ENCODE measurements at places on chromosomes 13 and 19.

- DNase-seq: no peak
These were observed 284.6 kb downstream of the DNAJC15 start for GRCh38 chr13:43307921-43308433.

- no peak for DNase-seq
These were observed 368.5 kb downstream of the FGF14 start for GRCh38 chr13:102033386-102033785.

DNA sequence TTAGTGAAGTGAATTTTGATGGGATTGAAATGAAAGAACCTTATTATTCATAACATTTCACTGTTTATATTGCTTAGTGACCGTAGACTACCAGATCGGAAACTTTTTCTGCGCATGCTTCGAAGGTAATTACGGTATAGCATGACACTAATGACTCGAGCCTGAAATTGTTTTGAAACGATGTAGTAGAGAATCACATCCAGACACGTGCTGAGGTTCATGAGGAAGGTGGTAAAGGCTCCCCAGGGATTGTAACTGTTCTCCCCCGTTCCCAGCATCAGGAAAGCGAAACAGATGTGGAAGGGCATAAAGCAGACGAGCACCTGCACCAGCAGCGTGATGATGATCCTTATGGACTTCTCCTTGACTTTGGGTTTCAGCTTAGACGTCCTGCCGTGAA is 3.3 kb downstream of the GPR18 start:
- no peak for DNase-seq

- DNase-seq: no peak
These were observed 138.8 kb upstream of the VSTM2B start for GRCh38 chr19:29386970-29387369.

DNA sequence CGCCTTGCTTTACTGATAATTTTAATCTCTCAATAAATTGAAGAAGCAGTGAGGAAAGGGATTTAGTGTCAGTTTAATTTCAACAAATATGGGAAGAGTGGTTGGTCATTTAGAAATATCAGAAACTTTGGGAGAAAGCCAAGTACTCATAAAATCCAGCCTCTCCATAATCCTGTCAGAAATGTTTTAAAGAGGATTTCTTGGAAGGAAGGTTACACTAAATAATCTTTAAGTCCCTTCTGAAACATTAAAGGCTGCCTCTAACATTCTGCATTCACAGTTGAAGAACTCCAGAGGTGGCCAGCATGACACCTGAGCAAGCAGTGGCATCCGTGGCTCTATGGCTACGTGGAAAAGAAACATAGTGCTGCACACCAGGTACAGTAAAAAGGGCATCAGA is 378.5 kb downstream of the ENOX1 start:
- DNase-seq: no peak

GRCh38 chr13:25678398-25678797 is 306.6 kb downstream of the ATP8A2 start:
- no peak for DNase-seq

- no peak for DNase-seq
These were observed 29.9 kb upstream of the MUC16 start for GRCh38 chr19:9040131-9040530.

GRCh38 chr13:71621174-71622124 is 245.6 kb downstream of the DACH1 start:
- DNase-seq: no peak

- DNase-seq: no peak
These were observed 4.4 kb upstream of the SBK3 start for GRCh38 chr19:55549500-55550320.

- no peak for DNase-seq
These were observed 842 bp downstream of the SIGLEC9 start for GRCh38 chr19:51125421-51126075.

DNA sequence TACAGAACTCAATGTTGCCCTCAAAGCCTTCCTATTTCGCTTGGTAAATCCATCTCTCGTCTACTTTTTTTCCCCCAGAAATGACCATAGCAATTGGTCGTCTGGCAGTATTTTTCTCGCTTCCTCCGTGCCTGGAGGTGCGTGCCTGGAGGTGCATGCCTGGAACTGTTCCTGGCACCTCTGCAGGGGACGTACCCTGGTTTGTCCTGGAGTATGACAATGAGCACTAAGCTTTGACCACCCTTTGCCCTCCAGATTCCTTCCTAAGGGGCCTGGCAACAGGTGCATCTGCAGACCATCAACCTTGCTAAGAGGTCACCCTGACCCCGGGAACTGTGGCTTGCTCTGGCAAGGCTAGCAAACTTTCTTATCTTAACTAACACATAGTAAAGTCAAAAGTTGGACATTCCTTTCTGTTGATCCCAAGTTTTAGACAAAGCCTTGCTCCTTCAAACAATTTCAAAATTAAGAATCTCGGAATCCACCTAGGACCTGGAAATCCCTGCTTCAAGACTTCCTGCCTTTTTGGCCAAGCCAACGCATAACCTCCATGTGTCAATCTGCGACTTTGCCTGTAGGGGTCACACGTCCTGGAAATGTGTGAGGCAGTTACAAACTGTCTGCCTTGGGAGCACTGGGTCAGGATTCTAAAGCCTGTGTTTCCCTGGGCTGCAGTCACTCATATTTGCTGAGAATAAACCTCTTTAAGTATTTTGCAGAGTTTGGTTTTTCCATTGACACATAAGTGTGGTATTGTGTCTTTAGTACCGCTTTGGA is 28.8 kb upstream of the TUBGCP3 start:
- no peak for DNase-seq

DNA sequence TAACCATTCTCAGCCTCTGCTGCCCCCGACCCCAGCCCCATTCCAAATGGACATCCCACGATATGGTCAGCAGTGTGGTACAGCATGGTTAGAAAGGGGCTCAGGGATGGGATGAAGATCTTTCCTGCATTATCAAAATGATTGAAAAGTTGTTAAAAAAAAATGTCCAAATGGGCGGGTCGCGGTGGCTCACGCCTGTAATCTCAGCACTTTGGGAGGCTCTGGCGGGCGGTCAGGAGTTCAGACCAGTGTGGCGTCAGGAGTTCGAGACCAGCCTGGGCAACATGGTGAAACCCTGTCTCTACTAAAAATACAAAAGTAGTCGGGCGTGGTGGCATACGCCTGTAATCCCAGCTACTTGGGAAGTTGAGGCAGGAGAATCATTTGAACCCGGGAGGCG is 54.3 kb upstream of the ZNF254 start:
- DNase-seq: no peak

DNA sequence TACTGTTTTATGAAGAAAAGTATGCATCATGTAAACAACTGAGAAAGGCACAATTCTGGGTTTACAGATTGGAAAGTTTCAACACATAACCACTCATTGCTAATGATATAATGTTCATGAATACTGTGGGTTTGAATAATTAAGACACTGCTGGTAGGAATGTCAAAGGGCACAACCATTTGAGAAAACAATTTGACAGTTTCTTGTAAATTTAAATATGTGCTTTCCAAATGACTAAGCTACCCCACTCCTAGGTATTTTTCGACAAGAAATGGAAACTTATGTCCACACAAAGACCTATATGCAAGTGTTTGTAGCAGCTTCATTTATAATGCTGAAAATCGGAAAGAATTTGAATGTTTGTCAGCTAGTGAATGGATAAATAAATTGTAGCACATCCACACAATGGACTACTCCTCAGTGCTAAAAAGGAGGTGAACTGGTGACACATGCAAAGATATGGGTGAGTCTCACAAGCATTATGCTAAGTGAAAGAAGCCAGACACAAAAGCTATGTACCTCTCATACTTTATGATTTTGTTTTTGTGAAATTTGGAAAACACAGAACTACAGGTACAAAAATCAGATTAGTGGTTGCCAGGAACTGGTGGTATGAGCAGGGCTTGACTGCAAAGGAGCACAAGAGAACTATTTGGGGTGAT is 44.8 kb upstream of the FLT1 start:
- DNase-seq: no peak

DNA sequence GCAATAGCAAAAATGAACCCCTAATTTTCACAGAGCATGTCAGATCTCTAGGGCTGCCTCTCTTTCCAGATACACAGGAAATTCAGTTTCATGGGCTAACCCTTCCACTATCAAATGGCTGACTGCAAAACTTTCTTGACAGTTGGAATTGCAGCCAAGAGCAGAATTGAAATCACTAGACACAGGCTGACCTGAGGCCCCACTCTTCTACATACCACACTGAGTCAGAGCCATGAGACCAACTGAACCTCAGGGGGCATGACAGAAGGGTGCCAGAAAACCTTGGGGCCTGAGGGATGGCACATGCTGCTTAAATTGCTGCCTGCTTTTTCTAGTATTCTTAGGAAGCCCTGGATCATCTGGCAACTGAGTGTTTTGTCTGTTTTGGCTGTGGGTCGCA is 1.7 kb upstream of the DLEU7 start:
- DNase-seq: no peak

DNA sequence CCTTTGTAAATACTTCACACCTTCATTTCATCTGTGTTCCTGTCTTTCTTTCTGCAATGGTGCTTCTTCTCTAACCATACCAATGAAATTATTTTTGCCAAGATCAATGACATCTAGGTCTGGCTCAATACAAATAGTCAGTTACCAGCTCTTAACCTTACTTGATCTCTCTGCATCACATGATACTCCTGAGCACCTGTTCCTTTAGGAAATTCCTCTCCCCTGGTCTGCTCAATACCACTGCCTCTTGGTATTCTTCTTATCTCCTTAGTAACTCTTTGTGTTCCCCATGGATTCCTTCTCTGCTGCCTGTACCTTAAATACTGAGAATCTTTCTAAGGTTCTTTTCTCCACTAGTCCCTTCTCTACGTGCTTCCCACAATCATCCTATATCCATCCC is 25.9 kb downstream of the SOHLH2 start:
- no peak for DNase-seq

GRCh38 chr13:75724752-75725517 is 88.8 kb downstream of the LMO7 start:
- DNase-seq: no peak

GRCh38 chr19:58557221-58558065 is 968 bp downstream of the UBE2M start:
- no peak for DNase-seq

GRCh38 chr13:99985886-99986527 is 4.4 kb downstream of the ZIC2 start:
- no peak for DNase-seq

GRCh38 chr13:40984668-40985366 is 34.3 kb downstream of the ELF1 start:
- no peak for DNase-seq

DNA sequence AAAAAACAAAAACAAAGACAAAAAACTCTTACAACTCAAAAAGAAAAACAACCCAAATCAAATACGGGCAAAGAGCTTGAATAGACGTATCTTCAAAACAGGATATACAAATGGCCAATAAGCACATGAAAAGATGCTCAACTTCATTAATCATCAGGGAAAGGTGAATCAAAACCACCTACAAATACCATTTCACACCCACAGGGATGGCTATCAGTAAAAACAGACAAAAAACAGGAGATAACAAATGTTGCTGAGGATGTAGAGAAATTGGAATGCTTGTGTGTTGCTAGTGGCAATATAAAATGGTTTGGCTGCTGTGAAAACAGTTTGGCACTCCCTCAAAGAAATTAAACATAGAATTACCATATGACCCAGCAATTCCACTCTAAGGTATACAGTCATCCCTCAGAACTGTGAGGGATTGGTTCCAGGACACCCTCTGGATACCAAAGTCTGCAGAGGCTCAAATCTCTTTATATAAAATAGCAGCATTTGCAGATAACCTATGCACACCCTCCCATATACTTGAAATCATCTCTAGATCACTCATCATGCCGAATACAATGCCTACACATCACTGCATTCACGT is 29.7 kb downstream of the MLLT1 start:
- no peak for DNase-seq

DNA sequence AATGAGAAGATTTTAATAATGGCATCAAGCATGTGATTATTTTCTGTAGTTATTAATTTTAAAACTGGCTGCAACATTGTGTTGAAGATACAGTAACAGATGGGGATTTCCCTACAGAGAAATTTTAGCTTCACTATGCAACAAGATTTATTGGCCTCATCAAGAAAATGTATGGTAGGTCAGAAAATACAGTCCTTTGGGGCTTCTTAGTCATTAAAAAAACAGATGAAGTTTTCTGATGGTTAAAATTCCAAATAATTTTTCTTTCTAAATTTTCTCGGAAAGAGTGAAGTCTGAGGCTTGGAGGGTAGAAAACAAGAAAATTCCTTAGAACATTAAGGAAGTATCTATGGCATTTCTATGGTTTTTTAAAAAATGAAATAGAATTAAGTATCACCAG is 1790.8 kb upstream of the PCDH20 start:
- DNase-seq: no peak

- DNase-seq: no peak
These were observed 134.6 kb downstream of the KATNAL1 start for GRCh38 chr13:30172593-30173302.

DNA sequence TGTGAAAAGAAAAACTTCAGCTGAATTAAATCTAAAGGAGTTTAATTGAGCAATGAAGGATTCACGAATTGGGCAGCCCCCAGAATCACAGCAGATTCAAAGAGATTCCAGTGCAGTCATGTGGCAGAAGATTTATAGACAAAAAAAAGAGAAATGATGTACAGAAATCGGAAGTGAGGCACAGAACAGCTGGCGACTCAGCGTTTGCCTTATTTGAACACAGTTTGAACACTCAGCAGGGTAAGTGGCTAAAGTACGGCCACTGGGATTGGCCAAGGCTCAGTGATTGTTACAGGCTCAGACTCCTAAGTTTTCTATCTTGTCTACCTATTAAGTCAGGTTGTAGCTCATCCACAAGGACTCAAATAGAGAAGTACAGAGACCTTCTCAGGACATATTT is 11.6 kb upstream of the CFAP97D2 start:
- no peak for DNase-seq

- DNase-seq: no peak
These were observed 173.5 kb upstream of the IRS2 start for GRCh38 chr13:109959903-109960302.

GRCh38 chr19:43820098-43820883 is 6.8 kb upstream of the ZNF283 start:
- peak; percentile 20 for DNase-seq

DNA sequence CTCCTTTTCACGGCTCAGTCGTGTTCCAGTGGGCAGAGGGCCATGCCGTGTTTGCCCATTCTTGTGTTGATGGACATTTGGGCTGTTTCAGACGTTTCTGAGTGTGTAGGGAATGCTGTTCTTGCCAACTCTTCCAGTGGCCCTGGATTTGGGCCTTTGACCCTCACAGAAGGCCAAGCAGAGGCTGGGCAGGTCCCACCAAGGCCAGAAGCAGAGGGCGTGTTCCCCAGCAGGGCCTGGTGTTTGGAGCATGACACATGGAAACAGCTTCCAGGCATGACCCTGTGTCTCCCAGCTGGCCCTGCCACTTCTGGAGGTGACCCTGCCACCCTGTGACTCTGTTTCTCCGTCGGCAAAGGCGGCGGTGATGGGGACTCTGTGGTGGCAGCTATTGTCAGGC is 35.9 kb downstream of the EFNA2 start:
- DNase-seq: no peak

- no peak for DNase-seq
These were observed 244.8 kb downstream of the COG6 start for GRCh38 chr13:39900106-39900750.

Measured in T-helper 2 cell treated with Interferon-gamma antibody and Interleukin-4, amounts not matched to agents 5 μg/mL and 100 μg/mL, for 36 hours (primary cell).